Neuronal stem cell (in vitro differentiated cells): ENCODE measurements at places on chromosomes 2 and 18.

- no peak for DNase-seq
These were observed 94.3 kb downstream of the TSHZ1 start for GRCh38 chr18:75304678-75305557.

DNA sequence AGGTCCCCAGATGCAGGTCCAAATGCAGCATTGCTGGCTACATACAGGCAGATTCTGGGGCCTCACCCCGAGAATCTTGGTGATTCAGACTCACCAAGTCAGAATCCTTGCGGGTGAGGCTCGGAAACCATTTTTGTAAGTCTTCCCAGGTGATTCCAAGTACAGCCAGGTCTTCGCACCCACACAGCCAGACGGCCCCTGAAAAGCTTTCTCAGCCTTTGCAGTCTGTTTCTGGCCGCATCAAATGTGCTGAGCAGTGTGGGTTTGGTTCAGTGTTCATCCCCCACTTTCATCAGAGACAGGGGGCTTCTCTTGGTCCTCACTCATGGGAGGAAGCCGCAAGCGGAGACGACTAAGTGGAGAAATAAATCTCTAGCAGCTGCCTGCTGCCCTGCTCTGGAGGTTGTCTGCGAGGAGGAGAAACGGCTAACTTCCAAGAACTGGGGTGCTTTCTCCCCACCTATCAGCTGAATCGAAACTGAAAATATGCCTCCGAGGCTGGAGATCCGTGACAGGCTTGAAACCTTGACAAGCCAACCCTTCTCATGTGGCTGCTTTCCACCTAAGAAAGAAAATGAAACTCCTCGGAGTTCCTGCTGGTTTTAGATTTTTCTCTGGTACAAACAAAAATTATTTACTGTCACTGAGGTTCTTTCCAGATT, 8.9 kb upstream of the TMEM185B start:
- no peak for DNase-seq

GRCh38 chr2:27671235-27671634, 7.5 kb downstream of the SLC4A1AP start:
- DNase-seq: no peak

- DNase-seq: no peak
These were observed 105.1 kb downstream of the HNRNPLL start for GRCh38 chr2:38497670-38498037.

GRCh38 chr2:32743480-32744236, 115.8 kb downstream of the TTC27 start:
- no peak for DNase-seq

DNA sequence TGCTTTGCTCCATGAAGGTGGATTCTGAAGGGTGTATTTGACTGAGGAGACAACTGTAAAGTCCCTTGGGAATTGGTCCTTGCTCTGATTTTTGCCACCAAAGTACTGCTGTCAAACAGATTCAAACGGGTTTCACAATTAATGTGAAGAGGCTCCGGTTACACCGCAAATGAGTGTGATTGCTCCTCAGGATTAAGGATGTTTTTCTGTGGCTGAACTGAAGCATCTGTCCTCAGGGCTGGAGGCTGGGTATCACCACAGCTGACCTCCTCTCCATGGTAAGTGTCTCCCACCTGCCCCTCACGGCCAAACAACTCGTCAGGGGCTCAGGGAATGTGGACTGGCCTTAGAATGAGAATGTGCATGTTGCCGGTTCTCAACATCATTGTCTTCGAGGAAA, 130.4 kb upstream of the NDUFV2 start:
- DNase-seq: no peak

GRCh38 chr2:96156926-96157648, 11.8 kb upstream of the DUSP2 start:
- no peak for DNase-seq

- no peak for DNase-seq
These were observed 175.4 kb downstream of the NRP2 start for GRCh38 chr2:205857520-205858237.

DNA sequence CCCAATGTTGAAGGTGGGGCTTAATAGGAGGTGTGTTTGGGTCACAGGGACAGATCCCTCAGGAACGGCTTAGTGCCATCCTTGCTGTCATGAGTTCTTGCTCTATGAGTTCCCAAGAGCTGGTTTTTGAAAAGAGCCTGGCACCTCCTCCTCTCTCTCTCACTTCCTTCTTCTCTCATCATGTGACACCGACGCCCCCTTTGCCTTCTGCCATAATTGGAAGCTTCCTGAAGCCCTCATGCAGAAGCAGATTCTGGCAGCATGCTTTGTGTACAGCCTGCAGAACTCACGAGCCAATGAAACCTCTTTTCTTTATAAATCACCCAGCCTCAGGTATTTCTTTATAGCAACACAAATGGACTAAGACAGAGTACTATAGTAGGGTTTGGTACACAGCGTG, 100.4 kb upstream of the SH3BP4 start:
- DNase-seq: no peak

- DNase-seq: no peak
These were observed 178.6 kb downstream of the SEPTIN10 start for GRCh38 chr2:109435066-109435690.

DNA sequence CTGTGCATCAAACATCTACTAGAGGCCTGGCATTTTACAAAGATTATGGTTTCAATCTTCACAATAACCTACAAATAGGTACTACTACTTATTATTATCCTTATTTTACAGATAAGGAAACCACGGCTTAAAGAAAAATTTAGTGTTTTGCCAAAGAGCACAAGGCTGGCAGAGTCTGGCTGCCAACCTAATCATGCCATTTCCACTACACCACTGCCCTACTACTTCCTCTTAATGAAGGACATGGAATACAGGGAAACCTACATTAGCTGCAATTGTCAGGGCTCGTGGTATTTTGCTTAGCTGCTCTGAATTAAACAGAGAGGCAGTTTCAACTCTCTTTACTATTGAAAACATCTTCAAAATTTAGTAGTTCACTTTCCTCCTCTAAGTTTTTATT, 5.9 kb downstream of the MBOAT2 start:
- DNase-seq: no peak

- DNase-seq: no peak
These were observed 223.5 kb downstream of the NDUFA10 start for GRCh38 chr2:239801404-239802184.

DNA sequence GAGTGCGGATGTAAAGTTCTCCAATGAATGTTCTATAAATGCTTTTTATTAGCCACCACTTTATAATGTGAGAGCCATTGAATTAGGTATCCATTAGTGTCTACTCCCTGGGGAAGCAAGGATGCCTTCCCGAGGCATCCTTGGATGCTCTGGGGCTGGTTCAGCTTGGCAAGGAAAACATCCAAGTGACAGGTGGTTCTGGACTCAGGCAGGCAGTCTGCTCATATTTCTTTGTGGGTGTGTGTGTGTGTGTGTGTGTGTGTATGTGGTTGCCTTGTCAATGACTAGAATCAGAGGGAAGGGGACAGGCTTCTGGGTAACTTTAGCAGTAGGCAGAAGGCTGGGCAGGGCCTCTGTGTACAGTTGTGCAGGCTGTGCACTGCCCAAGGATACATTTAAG, 149.2 kb downstream of the TSN start:
- no peak for DNase-seq

DNA sequence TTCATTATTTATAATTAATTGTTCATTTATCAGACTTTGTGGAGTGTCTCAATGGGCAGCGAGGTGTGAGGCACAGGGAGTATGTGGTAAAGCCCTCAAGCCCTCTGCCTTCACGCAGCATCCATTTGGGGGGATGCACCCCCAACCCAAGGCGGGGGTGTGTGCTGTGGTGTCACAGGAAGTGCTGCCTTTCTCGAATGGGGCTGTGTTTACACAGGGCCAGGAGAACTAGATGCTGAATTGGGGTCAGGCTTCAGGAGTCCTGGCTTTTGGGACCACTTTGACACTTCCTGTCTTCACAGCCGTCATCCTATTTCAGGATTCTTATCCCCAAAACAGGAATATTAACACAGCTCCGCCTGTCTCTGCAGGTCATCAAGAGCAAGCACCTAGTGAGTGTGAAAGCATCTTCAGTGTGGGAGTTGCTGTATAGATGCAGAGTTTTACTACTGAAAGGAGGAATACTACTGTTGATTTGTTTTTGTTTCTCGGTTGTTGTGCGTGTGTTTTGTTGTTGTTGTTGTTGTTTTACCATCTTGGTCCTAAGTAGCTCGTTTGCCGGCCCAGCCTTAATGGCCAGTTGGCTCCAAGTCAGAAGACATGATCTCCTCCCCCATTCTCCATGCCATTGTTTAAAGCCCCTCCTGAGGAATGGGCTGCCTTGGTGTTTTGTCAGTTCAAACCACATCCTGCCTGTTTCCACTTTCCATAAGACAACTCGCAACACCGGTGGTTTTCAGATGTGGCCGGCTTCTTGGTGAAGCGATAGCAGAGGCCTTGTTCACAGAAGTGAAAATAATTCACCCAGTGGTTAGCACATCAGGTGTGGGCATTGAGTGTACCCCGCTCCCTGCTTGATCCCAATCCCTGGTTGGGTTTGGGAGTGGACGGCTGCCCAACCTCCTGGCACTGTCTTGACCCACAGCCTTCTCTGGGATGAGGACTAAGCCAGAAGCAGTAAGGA, 221.3 kb downstream of the BCL2 start:
- no peak for DNase-seq

DNA sequence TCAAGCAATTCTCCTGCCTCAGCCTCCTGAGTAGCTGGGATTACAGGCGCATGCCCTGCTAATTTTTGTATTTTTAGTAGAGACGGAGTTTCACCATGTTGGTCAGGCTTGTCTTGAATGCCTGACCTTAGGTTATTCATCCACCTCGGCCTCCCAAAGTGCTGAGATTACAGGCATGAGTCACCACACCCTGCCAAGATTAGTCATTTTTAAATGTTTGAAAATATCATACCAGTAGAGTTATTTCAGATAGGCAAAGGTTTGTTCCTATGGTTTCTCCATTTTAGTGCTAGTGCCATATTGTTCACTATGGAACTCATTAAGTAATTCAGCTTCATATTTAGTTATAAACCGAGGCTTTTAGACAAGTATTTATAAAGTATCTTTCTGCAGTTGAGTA, 52.3 kb downstream of the HIBCH start:
- no peak for DNase-seq

DNA sequence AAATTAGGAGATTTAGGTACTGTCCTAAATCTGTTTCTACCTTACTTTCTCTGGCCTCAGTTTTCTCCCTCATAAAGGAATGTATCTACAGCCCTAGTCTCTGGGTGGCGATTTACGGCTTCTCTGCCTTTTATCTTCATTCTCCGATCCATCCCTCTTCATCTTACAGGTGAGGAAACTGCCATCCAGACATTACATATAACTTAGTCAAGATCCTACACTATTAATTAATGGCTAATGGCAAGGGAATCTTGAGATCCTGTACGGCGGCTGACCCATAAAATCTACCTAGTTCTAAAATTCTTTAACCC, 386 bp upstream of the YIPF4 start:
- DNase-seq: no peak

DNA sequence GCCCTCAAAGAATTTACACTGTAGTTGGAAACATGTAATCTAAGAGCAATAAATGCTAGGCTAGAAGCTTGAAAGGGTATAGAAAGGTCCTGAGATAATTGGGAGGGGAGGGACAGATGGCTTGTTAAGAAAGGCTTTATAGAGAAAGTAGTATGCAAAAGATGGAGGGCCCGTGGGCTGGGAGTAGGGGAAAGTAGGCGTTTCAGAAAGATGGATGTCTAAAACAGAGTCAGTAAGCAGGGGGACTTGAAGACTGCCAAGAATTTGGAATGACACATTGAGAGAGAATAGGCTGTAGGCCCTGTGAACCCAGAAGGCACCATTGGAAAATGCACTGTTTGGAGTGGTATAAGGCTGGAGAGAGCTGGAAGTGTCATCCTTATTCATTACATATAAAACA, 822 bp downstream of the PSMG2 start:
- DNase-seq: no peak

- no peak for DNase-seq
These were observed 69.2 kb upstream of the EPHA4 start for GRCh38 chr2:221641181-221641871.

DNA sequence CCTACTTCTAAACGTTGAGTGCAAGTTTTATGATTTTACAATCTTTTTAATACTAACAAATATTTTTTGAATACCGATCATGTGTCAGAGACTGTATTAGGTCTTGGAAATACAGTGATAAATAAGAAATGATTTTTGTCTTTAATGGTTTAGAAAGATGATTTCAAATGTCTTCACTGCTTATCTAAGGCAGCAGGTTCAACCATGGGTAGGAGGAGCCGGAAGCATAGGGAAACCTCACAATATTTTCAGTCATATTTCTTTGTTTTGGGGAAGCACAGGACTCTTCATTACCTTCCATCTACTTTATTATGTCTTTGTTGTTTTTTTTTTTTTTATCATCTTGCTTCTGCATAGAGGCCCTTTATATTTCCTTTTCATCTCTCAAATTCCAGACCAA, 165.2 kb upstream of the EPC2 start:
- DNase-seq: no peak

GRCh38 chr2:193476171-193476800, 1281.6 kb upstream of the TMEFF2 start:
- DNase-seq: no peak

DNA sequence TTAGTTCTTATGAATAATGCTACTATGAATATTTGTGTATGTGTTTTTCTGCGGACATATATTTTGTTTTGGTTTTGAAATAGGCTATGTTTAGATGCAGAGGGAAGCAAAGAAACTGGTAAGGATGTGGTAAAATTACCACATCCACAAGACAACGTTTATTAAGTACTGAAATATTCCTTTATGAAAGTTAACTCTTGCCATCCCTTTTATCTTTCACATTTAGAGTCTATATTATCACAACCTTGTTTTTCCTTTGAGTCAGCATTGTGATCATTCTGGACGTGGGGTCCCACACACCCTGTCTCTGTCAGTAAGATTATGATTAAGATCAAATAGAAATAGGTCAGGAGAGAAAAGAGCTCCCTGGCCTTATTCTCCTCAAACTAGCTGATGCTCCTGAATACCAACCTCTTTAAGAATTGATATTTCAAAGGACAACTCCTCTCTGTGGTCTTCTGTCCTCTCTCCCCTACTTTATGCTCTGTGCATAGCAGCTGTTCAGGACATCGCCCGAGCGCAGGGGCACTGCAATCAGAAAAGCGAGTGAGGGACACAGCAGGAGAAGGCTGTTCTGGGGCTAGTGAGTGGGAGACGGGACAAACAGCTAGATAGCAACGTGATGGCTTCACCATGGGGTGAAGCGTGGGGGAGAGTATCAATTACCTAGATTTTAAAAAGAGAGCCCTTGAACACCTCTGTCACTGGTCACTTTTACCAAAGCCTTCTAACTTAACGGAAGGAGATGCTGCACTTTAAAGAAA, 12.2 kb downstream of the METAP1D start:
- DNase-seq: no peak

DNA sequence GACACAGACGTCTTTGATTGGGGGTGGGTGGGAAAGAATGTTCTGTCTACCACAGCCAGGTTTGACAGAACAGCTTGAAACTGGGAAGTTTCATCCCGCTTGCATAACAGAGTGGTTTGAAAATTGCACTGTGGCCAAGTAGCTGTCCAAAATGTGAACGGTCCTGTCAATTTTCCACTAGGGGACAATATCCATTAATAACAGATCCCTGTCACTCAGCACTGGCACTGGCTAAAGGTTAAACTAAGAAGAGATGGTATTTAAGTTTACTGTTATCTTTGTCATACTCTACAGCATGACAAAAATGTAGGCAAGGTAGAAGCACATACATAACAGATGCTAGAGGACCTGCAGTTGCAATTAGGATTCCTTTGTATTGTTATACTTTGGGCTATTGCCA, 55.6 kb upstream of the ACMSD start:
- no peak for DNase-seq

GRCh38 chr2:121999264-121999663, 243.8 kb downstream of the TSN start:
- DNase-seq: no peak

- DNase-seq: no peak
These were observed at the start of gene CDK15 for GRCh38 chr2:201806442-201807170. CDK15 (plus strand) TSS chr2:201806537; CDS start chr2:201806665, 128 bp downstream.
